Activated naive CD4-positive, alpha-beta T cell treated with anti-CD3 and anti-CD28 coated beads for 36 hours (primary cell): ENCODE measurements at places on chromosomes 2 and 18.

- no peak for DNase-seq
These were observed 27.3 kb upstream of the NTSR2 start for GRCh38 chr2:11697103-11697871.

- DNase-seq = no peak
These were observed 24.1 kb upstream of the PLEKHM3 start for GRCh38 chr2:208049441-208049840.

- no peak for DNase-seq
These were observed 1344.5 kb upstream of the TMEFF2 start for GRCh38 chr2:193539188-193539587.

- DNase-seq = no peak
These were observed 53.3 kb upstream of the GULP1 start for GRCh38 chr2:188238386-188238785.

DNA sequence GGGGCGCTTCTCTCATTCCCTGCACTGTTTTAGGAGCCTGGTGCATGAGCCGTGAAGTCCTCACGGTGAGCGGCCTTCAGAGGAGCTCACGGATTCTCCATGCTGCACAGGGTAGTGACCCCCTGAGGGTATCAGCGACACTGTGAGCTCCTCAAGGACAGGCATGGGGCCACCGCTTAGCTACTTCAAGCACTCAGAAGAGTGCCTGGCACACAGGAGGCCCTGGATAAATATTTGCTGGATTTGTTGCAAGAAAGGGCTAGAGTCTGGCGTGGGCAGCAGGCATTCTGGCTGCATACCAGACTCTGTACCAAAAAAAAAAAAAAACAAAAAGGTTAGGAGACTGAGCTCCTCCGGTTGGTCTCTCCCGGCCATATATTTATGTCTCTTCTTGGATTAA, 5.7 kb upstream of the MBP start:
- no peak for DNase-seq

DNA sequence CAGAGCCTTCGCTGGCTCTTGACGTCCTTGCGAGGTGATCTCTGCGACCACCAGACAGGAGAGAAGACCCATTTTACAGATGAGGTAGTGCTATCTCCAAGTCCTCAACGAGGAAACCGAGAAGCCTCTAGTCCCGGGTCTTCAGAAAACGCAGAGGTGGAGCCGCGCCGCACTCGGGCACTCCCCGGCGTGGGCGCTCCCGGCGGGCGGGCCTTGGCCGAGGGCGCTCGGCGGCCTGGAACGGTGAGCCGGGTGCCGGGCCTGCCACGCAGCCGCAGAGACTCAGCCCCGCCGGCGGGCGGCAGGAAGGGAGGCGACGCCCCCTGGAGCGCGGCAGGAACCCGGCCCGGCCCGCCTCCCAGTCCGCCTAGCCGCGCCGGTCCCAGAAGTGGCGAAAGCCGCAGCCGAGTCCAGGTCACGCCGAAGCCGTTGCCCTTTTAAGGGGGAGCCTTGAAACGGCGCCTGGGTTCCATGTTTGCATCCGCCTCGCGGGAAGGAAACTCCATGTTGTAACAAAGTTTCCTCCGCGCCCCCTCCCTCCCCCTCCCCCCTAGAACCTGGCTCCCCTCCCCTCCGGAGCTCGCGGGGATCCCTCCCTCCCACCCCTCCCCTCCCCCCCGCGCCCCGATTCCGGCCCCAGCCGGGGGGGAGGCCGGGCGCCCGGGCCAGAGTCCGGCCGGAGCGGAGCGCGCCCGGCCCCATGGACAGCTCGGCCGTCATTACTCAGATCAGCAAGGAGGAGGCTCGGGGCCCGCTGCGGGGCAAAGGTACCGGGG, at the start of gene CTDSP1:
TSS of gene CTDSP1 (plus strand) at position 478 of the 776 bp plus-strand sequence. CDS start at position 701, 223 bp downstream.
- DNase-seq = peak; percentile 96
